Caudate nucleus (tissue), 63 donors: ENCODE measurements at places on chromosomes 12 and 14.

DNA sequence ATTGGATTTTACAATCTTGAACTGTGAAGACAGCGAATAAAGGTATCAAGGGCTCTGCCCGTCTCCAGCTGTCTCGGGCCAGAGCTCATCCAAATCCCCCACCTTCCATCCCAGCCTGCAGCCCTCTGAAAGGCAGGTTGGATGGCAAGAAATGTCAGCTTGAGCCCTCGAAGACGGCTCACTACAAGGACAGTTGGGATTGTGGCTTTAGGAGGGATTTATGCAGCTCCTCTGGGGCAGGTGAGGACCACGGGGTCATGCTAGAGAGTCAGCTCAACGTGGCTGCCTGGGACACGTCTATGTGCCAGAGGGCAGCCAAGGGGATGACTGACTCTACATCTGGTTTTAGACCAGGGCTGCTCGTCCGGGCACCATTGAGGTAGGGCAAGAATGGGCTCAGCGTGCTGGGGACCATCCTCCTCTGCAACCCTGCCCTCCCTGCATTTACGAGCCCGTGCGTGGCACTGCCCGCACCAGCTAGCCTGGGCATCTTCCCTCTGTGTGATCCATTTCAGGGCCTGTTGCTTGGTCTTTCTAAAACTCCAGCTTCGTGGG is 16.2 kb downstream of the MVK start:
- DNase-seq, result no peak

- DNase-seq, result no peak
Measured at GRCh38 chr12:89476232-89476631, 48.4 kb downstream of the GALNT4 start.

GRCh38 chr14:99939421-99939820 is 125.8 kb upstream of the EVL start:
- no peak for DNase-seq

DNA sequence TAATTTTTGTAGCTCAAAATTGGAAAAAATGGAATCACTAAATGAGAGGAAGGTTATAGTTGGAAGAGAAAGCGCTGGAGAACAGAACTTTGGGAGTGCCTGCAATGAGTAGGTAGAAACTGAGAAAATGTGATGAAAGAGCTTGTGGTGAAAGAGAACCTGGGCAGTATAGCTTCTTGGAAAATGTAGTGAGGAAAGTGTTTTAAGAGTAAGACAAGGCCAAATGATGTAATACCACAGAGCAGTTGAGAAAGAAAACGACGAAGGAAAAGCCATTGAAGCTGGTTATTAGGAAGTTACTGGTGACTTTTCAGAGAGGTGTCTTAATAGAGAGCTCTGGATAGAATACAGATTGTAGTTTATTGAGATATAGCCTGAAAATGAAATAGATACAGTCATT is 255.3 kb downstream of the AEBP2 start:
- DNase-seq, result no peak

DNA sequence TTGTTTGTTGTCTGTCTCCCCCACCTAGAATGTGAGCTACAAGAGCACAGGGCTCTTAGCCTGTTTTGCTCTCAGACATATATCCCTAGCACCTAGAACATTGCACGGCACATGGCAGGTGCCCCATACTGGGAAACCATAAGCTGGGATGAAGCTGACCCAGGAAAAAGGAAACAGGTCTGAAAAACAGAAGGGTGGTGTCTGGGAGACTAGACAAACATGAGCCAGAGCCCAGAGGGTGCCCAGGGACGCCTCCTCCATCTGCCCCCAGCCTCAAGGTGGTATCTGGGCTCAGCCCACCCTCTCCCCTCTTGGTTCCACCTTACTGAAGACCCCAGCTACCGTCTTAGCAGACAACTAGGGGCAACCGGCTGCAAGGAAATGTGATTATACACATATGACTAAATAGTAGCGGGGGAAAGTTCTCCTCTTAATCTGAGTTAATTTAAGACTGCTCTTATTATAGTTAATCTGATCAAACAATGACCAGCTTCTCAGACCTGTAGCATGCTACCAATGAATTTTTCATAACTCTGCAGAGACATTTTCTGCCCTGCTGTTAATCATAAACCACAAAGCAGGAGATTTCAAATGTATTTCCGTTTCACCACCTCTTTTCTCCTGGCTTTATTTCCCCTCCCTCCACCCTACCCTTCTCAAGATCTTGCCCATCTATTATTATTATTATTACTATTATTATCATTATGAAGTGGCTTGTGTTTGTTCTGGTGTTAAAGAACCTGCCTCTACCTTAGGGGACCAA is 31.9 kb downstream of the KSR2 start:
- no peak for DNase-seq
